ENCODE measurements at places on chromosomes 4 and X. TPM values are rescaled to one million over a fixed set of nuclear protein-coding genes. Genes with fewer than 3 reads are reported as not detected.

The CXCL5 gene
- not detected for total RNA-seq

The FAM193A gene
- total RNA-seq: 27.9 TPM

The TGIF2LX gene
- not detected for total RNA-seq

The IL2 gene
- total RNA-seq: 2.1 TPM

The HSFX3 gene
- not detected for total RNA-seq

The CRMP1 gene
- total RNA-seq: 0.35 TPM

- H3K4me3 ChIP-seq: no peak overlapping the region
- peaks cover 19% of the 10 kb centered on the region for H3K36me3 ChIP-seq
- no peak for DNase-seq
- H3K4me1 ChIP-seq: peaks cover 74% of the 10 kb centered on the region
- peak overlapping the region; percentile 90 for H3K27ac ChIP-seq
These were observed 3.3 kb upstream of the CXCR3 start for GRCh38 chrX:71621603-71622002.

DNA sequence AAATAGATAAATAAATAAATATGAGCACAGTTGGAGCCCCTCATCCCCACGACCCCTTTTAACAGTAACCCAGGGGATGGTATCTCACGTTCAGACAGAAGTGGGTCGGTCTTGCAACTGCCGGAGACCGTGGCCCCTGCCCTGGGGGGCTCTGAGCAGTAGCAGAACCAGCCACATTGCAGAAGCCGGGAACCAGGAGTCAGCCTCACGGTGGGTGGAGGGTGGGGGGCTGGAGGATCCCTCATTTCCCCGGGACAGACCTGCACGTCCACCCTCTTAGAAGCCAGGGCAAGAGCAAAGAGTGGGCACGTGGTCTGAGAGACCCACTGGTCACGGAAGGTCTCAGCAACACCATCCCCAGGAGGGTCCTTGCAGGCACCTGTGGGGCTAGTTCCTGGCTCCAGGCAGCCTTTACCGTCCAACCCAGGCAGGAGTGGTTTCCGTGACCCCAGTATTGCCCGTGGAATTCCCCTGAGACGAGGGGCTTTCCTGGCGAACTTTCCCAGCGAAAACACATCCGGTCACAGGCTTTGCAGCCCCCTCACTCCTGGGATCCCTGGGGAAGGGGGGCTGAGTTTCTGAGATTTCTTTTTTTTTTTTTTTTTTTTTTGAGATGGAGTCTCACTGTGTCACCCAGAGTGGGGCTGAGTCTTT is 8.8 kb upstream of the IL3RA start:
- H3K36me3 ChIP-seq: peaks cover 4% of the 10 kb centered on the region
- peaks cover 24% of the 10 kb centered on the region for H3K4me1 ChIP-seq
- H3K27ac ChIP-seq: no peak overlapping the region
- no peaks in the 10 kb centered on the region for H3K27me3 ChIP-seq
- no peak for DNase-seq

GRCh38 chr4:104752337-104752736 is 257.6 kb upstream of the CXXC4 start:
- H3K4me1 ChIP-seq: peaks cover 3% of the 10 kb centered on the region
- no peak for DNase-seq
- no peak overlapping the region for H3K27ac ChIP-seq
- no peaks in the 10 kb centered on the region for H3K27me3 ChIP-seq
- H3K4me3 ChIP-seq: no peak overlapping the region

GRCh38 chr4:161926033-161926828 is 237.6 kb downstream of the FSTL5 start:
- H3K4me1 ChIP-seq: no peaks in the 10 kb centered on the region
- no peak overlapping the region for H3K27ac ChIP-seq
- DNase-seq: no peak
- no peaks in the 10 kb centered on the region for H3K27me3 ChIP-seq

GRCh38 chrX:49075347-49075746 is 1.5 kb upstream of the PRAF2 start:
- H3K4me1 ChIP-seq: peaks cover 35% of the 10 kb centered on the region
- DNase-seq: no peak
- no peak overlapping the region for H3K27ac ChIP-seq
- H3K4me3 ChIP-seq: no peak overlapping the region
- H3K27me3 ChIP-seq: no peaks in the 10 kb centered on the region

- H3K4me1 ChIP-seq: no peaks in the 10 kb centered on the region
- H3K36me3 ChIP-seq: no peaks in the 10 kb centered on the region
- H3K4me3 ChIP-seq: no peak overlapping the region
- no peak for DNase-seq
- no peaks in the 10 kb centered on the region for H3K27me3 ChIP-seq
These were observed 655.0 kb downstream of the GRXCR1 start for GRCh38 chr4:43547561-43547960.

GRCh38 chr4:6658597-6659075 is 18.2 kb downstream of the MRFAP1 start:
- H3K4me3 ChIP-seq: peak overlapping the region; percentile 60
- H3K36me3 ChIP-seq: no peaks in the 10 kb centered on the region
- no peak overlapping the region for H3K27ac ChIP-seq
- H3K27me3 ChIP-seq: peaks cover 41% of the 10 kb centered on the region
- peaks cover 8% of the 10 kb centered on the region for H3K4me1 ChIP-seq

GRCh38 chr4:38531141-38531727 is 132.8 kb upstream of the KLF3 start:
- H3K4me3 ChIP-seq: no peak overlapping the region
- DNase-seq: no peak
- H3K27ac ChIP-seq: peak overlapping the region; percentile 30

- no peak overlapping the region for H3K27ac ChIP-seq
- DNase-seq: no peak
- no peaks in the 10 kb centered on the region for H3K36me3 ChIP-seq
- no peak overlapping the region for H3K4me3 ChIP-seq
These were observed 9.1 kb upstream of the RNF212 start for GRCh38 chr4:1122505-1122904.

GRCh38 chrX:10174051-10174450 is 17.3 kb downstream of the CLCN4 start:
- H3K4me1 ChIP-seq: peaks cover 10% of the 10 kb centered on the region
- no peak for DNase-seq
- no peaks in the 10 kb centered on the region for H3K36me3 ChIP-seq
- H3K4me3 ChIP-seq: no peak overlapping the region
- H3K27me3 ChIP-seq: peaks cover 2% of the 10 kb centered on the region

GRCh38 chr4:57249083-57249482 is 138.9 kb upstream of the IGFBP7 start:
- no peaks in the 10 kb centered on the region for H3K4me1 ChIP-seq
- no peak for DNase-seq
- H3K4me3 ChIP-seq: no peak overlapping the region
- H3K36me3 ChIP-seq: no peaks in the 10 kb centered on the region

GRCh38 chrX:23799469-23800065 is 16.6 kb downstream of the SAT1 start:
- no peaks in the 10 kb centered on the region for H3K27me3 ChIP-seq
- H3K27ac ChIP-seq: no peak overlapping the region
- H3K4me1 ChIP-seq: peaks cover 4% of the 10 kb centered on the region
- H3K36me3 ChIP-seq: no peaks in the 10 kb centered on the region
- no peak for DNase-seq
- no peak overlapping the region for H3K4me3 ChIP-seq

GRCh38 chr4:114257501-114257900 is 278.1 kb upstream of the ARSJ start:
- H3K36me3 ChIP-seq: no peaks in the 10 kb centered on the region
- no peak overlapping the region for H3K27ac ChIP-seq
- no peak overlapping the region for H3K4me3 ChIP-seq
- no peaks in the 10 kb centered on the region for H3K27me3 ChIP-seq
- no peaks in the 10 kb centered on the region for H3K4me1 ChIP-seq
